ENCODE measurements at places on chromosomes 4 and X. TPM values are rescaled to one million over a fixed set of nuclear protein-coding genes. Genes with fewer than 3 reads are reported as not detected.

DNA sequence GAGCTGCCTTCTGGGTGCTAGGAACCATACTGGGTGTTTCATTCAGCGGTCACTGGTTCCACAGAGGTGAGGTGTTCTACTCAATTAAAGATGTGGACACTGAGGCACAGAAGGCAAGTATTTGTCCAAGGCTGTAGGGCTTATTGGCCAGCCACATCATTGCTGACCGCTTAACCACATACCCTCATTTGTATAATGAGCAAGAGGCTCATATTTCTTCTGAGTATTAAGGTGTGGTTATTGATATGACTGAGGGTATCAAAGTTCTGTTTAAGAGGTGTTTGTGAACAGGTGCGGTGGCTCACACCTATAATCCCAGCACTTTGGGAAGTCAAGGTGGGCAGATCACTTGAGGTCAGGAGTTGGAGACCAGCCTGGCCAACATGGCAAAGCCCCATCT, 14.3 kb downstream of the RNF4 start:
- no peak overlapping the region for H3K27ac ChIP-seq
- no peak overlapping the region for H3K4me3 ChIP-seq

- no peaks in the 10 kb centered on the region for H3K36me3 ChIP-seq
- no peaks in the 10 kb centered on the region for H3K27me3 ChIP-seq
- DNase-seq: no peak
- H3K4me3 ChIP-seq: no peak overlapping the region
- H3K27ac ChIP-seq: no peak overlapping the region
These were observed 147.9 kb downstream of the HS6ST2 start for GRCh38 chrX:132810488-132810887.

MAGEA11 gene
- not detected for total RNA-seq

SMIM43 gene
- total RNA-seq: 0.50 TPM

Measured in H1 (cell line).